NCI-H2081 (cell line): ENCODE measurements at places on chromosomes 12 and 14.

DNA sequence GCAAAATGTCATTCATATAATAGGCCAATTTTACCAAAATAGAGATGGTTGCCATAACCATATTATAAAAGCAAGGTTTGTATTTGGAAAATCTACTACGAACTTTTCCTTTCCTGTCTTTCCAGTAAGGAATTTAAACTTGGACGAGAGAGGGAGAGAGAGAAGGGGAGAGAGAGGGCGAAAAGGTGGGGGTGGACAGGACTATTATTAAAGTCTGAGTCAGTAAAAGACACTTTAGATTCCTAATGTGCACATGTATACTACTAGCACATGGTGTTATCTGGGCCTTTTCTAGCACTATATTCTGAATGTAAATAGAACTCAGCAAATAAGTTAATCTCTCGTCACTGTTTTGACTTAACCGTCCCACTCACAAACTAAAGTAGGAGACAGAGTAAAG is 30.4 kb upstream of the FBLN5 start:
- no peak for DNase-seq

- DNase-seq = no peak
Measured at GRCh38 chr12:32025906-32026305, 66.7 kb downstream of the RESF1 start.

DNA sequence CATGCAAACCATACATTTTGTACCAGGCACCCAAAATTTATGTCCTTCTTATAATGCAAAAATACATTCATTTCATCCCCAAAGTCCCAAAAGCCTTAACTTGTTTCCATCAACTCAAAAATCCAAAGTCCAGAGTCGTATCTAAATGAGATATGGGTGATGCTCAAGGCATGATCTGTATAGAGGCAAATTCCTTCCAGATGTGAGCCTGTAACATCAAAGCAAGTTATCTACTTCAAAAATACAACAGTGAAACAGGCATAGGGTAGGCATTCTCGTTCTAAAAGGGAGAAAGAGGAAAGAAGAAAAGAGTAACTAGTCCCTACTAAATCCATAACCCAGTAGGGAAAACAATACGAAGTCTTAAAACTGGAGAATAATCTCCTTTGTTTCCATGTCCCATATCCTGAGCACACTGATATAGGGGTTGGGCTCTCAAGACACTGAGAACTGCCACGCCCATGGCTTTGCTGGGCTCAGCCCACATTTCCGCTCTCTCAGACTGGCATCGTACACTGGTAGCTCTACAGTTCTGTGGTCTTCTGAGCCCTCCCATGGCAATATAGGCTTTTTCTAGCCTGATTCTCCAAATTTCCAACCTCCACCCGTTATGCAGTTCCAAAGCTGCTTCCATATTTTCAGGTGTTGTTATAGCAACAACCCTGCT is 232.8 kb downstream of the TMTC2 start:
- DNase-seq = no peak

DNA sequence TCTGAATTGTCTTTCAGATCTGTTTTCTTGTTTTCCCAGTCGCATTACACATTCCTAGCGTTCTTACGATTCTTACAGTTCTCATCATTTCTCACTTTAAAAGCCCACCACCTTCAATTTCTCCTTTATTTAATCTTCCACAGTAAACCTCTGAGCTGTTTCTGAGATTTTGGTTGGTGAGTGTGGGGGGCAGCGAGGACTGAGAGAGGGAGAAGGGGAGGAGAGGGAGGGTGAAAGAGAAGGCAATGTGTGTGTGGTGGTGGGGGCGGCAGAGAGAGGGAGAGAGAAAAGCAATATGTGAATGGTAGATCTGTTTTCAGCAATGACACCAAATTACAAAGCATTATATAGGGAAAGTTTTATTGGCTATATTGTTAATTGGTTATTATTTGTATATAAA is 282.6 kb downstream of the SOX5 start:
- no peak for DNase-seq

DNA sequence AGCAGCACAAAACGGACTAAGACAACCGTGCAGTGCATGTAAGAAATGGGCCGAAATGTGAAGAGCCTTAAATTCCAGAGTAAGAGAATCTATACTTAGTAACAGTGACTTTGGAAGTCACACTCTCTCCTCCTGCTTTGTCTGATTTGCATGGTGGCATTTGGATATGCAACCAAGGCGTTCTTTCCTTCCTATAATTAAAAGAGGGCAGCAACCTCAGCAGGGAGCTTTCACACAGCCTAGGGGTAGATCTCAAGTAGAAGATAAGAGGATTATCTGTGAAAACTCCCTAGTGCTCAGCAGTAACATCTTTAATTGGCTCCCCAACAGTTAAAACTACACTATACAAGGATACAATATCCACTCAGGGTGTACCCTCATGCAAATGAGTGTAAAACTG is 16.5 kb downstream of the GMFB start:
- no peak for DNase-seq

DNA sequence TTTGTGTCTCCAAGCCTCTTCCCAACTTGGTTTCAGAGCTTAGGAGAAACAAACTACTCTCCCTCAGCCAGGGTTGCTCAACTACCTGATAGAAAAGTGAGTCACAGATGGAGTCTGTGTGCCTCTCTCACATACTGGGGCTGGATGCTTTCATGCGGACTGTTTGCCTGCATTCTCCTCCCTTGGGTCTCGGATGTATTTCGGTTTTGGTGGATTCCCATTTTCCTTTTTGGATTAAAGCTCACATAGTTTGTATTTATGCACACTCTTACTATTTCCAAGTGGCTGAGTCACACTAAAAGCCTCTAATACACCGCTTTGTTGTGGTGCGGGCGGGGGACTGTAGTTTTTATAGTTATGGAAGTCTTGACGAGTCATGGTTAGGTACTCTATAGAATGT is 505.4 kb downstream of the LRFN5 start:
- no peak for DNase-seq

GRCh38 chr12:97425802-97426491 is 36.7 kb upstream of the RMST start:
- DNase-seq = no peak

DNA sequence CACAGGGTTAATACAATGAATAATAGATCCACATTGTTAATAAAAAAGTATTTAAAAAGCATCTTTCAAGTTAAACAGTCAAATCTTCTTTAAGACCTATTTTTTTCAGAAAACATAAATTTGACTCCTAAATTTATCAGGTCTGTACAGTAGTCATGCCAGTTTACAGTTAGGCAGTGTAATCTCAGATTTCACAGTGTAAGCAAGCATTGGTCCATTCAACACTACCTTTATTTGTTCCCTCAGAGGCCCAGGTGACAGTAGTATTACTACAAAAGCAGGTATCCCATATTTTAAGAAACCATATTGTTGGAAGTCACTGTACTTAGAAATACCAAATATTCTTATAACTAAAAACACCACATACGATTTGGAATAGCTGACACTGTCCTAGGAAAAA is 6.1 kb downstream of the ATP2B1 start:
- no peak for DNase-seq

- DNase-seq = no peak
Measured at GRCh38 chr12:92581604-92582003, 121.2 kb upstream of the PLEKHG7 start.

DNA sequence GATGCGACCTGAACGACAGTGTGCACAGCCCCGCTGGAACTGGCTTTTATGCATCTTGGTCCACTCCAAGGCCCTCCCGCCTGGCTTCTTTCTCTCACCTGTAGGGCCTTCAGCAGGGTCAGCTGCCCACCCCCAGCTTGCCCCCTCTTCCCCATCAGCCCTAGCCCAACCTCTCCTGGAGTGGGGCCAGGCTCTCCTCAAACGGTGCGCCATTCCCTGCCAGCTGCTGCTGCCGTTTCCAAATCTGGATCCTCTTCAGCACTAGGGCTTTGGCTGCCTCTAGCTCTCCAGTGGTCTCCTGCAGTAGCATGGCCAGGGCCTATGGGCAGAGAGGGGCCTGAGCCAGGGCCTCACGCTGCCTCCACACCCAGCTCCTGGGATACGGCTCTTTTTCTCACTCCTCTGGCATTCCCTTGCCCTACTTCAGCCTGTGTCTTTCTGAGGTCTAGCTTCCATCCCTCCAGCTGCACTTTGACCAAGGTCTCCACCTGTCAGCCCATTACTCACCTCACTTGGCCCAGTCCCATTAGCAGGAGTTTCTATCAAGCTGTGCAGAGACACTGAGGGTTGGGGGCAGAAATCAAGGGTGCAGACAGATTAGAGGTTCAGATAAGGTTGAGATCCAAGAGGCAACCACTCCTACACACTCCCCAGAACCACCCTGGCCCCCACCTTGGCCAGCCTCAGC is 5.0 kb downstream of the STAT6 start:
- no peak for DNase-seq

DNA sequence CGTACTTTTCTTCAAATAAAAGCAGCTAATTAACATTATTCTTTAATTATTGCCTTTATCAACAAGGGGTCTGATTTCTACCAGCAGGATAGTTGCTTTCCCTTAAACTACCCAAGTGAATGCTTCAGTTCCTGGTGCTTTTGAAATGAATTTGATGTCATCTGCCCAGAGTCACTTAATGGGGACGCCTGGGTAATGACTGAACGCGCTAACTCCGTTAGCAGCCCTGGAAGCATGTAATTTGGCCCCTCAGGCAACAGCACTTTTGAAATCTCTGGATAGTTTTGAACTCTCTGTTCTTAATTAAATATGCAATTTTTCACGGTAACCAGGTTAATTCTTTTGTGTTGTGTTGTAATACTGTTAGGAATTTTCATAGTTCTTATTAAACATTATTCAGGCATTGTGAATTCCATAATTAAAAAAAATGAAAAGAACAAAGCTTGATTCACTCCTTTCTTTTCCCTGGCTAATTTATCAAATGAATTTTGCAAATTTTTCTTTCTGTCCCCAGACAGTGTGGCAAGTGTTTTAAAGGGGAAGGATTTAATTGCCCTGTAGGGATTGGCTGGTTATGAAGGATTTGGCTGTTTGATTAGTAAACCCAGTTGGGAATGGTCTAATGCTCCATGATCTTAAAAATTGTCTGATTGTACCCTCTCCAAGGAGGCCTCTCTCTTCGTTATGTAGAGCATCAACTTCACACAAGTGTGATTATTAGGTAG is 137.5 kb upstream of the MYL2 start:
- no peak for DNase-seq
